Non-pigmented ciliary epithelial cell (primary cell): ENCODE measurements at places on chromosomes 2 and 18.
A peak's percentile ranks its signal among the peaks of the same experiment; 100 is the strongest.

DNA sequence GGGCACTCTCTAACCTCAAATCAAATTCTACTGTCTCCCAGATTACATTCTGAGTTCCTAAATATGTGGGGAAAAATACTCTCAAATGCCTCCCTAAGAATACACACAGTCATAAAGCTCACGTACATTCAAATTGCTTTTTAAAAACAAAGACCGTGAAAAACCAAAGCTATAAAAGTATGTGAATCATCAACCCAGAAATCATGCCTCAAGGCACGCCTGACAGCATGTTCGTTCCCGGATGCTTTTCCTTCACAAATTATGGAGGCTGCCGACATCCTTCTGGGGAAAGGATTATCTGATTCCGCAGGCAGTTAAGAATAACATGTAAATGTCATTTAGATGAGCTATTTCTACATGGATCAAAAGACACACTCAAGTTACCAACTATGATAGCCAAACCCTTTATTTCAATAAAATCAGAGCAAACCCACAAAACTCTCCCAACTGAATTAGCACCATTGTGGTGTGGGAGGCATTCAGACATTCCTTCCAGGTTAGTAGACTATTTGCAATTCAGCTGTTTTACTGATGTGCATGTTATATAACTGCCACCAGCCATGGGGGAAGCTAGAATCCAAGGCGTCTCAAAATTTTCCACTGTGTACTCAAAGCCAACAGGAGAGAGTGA lies 398.2 kb upstream of the TRIB2 start:
- DNase-seq, result peak; percentile 62

- no peak for DNase-seq
Observed at GRCh38 chr2:239318151-239318611, 82.6 kb downstream of the HDAC4 start.

DNA sequence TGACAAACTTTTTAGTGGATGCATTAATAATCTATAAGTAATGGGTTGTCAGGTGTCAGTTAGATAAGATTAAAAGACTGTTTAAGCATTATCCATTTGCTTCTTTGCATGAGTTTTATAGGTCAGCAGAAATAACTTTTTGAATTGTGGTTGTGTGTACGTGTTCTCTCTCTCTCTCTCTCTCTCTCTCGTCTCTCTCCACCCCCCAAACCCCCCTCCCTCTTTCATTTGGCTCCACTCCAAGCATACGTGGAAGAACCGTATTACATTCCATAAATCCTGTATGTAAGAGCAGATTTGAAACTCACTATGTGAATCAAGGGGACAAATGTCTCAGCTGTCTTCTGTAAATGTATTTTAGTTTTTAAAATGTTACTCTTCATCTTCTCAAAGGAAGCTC lies 120.2 kb downstream of the MEIS1 start:
- no peak for DNase-seq

DNA sequence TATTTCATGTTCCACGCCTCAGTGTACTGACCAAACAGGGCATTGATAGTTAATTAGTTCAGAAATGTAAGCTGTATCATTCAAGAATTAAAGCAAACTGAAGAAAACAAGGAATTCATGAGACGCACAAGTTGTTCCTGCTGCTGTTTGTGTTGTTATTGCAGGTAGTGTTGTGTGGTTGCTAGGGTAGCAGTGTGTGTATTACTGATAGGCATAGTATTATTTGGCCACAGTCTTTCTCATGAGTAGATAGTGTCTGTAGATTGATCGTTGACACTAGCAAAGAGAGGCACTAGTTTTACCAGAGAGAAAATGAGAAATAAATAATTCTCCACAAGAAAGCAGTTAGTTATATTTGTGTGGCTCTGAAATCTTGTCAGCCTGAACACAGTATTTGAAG lies 548.6 kb downstream of the LRP1B start:
- no peak for DNase-seq

DNA sequence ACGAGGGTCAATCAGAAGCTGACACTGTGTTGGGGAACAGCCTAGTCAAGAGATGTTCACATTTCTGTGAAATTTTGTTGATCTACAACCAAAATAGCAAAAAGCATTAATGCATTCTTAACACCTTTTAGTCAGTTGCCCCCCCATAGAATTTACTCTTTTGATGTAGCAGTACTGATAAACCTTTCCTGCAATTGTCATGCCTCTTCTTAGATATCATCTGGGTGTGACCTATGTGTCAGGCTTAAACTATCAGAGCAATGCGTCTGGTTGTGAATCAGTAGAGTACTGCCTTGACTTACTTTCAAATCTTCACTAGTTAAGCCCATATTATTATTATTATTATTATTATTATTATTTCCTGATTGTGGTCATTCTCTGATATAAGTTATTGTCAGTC lies 61.9 kb downstream of the GREB1L start:
- no peak for DNase-seq

- no peak for DNase-seq
Observed at GRCh38 chr2:211049321-211050018, 493.1 kb downstream of the CPS1 start.

DNA sequence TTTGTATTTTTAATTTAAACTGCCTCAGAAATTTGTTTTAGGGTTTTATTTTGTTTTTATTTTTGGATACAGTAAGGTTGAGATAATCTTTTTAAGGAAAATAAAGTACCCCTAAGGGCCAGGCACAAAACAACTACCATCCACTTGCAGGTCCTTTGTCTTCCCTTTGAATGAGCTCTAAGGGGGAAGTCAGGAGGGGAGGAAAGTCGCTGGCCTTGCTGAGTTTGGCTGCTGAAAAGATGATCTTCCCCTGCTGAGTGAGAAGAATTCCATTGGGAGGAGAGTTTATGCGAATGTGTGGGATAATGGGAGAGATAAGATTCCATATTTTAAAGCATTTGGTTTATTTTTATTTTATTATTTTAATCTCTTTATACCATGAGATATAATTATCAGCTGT lies 100.7 kb downstream of the ARHGAP15 start:
- DNase-seq, result no peak

DNA sequence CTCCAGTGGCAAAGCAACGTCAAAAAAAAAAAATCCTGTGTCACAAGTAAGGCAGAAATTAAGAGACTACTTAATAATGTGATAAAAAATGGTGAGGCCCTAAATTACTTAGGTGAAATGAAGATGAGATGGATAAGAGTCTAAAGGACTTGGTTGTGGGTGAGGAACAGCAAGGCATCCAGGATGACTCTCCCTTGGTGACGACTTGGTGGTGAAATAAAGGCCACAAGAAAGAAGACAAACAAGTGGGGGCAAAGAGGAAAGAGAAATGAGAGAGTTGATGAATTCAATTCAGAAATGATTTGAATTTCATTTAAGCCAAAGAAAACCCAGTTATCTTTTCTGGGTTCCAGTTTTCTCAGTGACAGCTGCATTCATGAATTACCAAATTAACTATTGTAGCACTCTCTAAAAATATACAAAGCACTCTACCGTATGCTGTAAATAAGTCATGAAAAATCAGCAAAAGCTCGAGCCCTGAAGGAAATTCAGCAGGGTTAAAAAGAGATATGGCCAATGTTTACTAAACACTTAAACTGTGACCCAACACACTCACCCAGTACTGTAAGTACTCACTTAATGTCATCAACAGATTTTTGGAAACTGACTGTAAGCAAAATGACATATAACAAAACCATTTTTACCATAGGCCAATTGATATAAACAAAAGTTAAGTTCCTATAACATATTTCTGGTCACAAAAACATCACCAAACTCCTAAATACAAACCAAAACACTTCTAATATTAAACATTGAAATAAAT lies 1.4 kb downstream of the METTL8 start:
- DNase-seq, result no peak

DNA sequence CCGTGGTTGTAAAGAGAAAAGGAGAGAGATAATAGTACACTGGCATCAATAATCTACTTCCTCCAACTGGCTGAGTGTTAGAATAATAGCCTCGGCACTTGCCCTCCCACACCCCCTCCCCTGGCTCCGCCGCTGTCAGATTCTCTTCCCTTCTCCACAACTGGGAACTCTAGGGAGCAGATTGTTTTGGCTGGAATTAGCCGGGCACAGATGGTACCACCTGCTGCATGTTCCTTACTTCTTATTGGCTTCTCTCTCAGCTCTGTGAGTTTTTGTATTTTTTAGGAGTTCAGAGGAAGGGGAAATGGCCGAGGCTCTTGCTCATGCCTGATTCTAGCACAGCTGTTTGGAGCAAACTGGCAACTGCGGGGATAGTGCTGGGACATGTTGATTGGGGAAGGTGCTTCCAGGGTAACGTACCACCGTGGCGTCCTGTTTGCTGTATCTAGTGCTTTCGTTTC lies 140.0 kb downstream of the ZEB2 start:
- DNase-seq, result no peak

DNA sequence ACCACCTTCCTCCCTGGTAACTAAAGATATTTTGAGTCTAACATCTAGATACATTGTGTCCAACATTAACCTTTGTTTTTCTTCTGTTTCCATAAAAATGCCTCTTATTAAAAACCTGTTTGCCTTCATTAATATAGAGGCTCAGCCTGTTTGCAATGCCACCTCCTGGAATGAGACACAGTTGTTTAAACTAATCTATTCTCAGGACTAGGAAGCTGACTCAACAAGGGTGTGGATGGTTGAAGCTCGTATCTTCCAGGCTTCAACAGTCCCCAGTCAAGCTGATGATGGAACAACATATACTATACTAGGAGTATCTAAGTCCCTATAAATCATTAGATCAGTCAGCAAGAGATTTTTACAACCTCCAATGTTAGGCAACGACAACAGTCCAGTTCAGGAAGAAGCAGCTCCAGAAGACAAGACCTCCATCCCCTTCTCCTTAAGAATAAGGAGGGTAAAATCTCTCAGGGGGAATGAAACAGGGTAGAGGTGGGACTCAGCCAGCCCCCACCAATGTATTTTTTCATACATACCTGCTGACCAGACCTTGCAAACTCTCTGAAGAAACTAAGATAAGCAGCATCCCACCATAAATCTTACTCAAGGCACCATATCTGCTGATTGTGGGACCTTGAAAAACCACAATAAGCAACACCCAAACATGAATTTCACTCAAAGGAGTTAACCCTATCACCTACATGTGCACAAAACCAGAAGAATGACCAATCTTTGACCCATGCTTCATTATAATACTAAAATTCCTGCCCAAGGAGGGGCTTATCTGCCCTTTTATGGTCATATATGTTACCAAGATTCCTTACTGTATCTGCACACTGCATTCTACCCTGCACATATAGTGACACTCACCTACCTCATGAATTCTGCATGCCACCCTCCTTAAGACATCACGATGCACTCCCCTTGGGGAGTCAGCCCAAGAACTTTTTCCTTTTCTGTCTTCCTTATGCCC lies 21.4 kb downstream of the ZNF24 start:
- DNase-seq, result no peak

GRCh38 chr2:145752091-145752806 lies 1232.3 kb upstream of the ZEB2 start:
- peak; percentile 76 for DNase-seq

DNA sequence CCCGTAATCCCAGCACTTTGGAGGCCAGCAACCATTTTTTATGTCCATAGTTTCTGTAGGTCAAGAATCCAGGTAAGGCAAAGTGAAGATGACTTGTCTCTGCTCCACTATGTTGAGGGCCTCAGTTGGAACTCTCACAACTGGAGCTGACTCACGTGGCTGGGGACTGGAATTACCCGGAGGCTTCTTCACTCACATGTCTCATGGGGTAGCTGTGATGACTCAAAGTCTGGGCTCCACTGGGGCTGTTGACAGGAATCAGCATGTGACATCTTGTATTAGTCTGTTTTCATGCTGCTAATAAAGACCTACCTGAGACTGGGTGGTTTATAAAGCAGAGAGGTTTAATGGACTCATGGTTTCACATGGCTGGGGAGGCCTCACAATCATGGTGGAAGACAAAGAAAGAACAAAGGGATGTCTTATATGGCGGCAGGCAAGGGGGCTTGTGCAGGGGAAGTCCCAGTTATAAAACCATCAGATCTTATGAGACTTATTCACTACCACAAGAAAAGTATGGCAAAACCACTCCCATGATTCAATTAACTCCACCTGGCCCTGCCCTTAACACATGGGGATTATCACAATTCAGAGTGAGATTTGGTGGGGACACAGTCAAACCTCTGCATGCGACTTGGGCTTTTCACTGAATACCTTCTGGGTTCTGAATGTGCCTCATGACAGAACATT lies 7.8 kb upstream of the PPP1R1C start:
- DNase-seq, result no peak

DNA sequence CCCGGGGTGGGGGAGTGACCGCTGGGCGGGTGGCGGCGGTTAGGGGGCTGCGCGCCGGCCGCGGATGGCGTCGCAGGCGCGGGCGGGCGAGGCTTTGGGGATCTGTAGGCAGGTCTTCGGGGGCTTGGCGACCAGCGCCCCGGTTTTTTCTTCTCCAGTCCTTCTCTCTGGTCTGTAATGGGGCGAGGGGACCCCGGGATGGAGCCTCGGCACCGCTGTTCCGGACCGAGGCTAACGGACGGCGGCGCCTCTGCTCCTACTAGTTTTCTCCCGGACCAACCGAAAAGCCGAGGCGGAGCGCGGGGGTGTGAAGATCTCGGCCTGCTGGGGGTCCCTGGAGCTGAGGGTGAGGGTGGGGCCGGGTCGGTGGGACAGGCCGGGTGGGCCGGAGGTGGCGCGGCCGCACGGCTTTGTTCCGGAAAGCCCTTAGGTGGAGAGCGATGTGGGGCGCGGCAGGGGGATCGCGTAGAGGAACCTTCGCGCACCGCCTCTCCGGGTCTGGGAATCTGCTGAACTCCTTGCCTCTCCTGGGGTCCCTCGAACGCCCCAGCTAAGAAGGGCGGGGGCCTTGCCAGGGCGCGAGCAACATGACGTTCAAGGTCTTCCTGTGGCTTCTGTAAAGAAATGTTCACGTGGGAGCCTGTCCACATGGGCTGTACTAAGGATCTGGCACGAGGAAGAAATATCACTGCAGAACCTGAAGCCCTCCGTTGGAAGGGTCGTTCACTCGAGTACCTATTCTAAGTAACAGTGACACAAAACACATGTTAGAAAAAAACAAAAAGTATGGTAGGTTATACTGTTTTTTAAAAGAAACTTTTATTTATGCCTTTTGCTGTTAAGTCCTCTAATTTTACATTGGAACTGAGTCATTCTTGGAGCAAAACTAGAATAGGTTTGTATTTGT lies 861 bp downstream of the SLC39A10 start:
- no peak for DNase-seq

DNA sequence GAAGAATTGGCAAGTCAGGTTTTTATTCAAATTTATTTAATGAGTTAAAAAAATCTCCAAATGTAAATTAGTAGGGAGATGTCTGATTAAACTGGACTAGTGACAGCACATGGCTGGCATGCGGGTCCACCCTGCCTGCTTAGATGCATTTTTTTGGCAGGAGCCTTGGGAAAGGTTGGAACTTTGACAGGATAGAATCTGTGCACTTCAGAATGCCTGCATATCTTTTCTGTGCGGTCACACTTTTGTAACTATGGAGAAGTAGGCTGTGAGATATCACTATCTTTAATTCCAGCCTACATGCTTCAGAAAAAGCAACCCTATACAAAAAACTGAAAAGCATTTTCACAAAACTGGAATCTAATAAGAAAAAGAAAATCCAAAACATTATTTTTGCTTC lies 317.8 kb downstream of the MBD2 start:
- no peak for DNase-seq

GRCh38 chr2:17620280-17620679 lies 79.8 kb downstream of the VSNL1 start:
- no peak for DNase-seq

- no peak for DNase-seq
Observed at GRCh38 chr18:44715842-44716241, 35.2 kb downstream of the SETBP1 start.
